ENCODE measurements at places on chromosomes 1 and 21.
A peak's percentile ranks its signal among the peaks of the same experiment; 100 is the strongest.

- DNase-seq: no peak
These were observed 56.7 kb downstream of the PTGS2 start for GRCh38 chr1:186623551-186623950.

GRCh38 chr1:100359139-100359538 is 6.8 kb downstream of the CDC14A start:
- no peak for DNase-seq

DNA sequence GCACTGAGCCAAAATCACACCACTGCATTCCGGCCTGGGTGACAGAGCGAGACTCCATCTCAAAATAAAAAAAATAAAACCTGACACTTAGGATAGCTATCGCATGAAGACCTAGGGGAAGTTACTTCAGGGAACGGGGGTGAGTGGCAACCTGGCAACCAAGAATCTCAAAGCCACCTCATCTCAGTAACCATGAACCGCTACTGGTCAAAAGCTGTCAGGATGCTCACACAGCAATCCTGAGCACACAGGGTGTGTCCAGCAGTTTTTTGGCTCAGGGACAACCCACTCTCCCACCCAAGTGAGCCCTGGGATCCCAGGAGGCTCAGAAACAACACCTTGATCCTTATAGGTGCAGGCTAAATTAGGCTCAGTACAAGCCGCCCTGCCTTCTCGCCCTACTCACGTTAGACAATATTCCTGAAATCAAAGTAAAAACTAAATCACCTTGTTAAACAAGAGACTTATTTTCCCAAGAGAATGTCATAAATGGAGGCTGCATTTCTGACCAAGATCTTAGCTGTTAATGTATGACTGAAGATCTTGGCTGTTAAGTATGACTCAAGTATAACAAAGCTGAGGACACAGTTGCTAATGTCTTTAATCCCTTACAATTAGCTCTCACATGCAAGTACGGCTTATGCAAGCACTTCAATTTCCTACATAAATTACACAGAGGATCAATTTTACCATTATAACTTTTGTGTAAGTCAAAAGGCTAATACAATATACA is 48.3 kb upstream of the NADK start:
- no peak for DNase-seq

GRCh38 chr1:229434005-229434640 is at the start of gene ACTA1:
Gene ACTA1, minus strand, starts transcription at chr1:229434094. Its CDS starts 979 bp downstream, at chr1:229433115.
- peak; percentile 81 for DNase-seq

DNA sequence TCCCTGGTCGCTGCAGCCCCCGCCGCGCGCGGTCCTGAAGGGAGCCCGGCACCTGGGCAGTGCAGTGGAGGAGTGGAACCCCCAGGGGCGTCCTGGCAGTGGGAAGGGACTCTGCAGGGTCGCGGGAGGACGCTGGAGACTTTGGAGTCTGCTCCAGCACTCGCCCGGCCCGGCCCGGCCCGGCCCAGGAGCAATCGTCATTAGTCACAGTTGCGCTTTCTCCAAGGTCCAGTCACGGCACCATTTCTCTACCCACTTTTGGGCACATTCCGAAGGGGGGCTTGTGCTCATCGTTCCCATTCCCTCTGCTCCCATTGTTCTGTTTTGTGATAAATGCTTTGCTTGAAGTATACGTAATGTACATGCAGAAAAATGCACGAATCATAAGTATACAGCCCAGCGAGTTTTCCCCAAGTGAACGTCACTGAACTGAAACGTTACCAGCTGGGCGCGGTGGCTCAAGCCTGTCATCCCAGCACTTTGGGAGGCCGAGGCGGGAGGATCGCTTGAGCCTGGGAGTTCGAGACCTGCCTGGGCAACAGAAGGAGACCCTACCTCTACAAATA is 999 bp downstream of the THAP3 start:
- no peak for DNase-seq

- peak; percentile 84 for DNase-seq
These were observed 179.2 kb downstream of the ATG4C start for GRCh38 chr1:62962901-62963776.

Data from H1 (cell line).